Right hindlimb (tissue), 1 donor: ENCODE measurements at places on chromosomes 4 and X.

DNA sequence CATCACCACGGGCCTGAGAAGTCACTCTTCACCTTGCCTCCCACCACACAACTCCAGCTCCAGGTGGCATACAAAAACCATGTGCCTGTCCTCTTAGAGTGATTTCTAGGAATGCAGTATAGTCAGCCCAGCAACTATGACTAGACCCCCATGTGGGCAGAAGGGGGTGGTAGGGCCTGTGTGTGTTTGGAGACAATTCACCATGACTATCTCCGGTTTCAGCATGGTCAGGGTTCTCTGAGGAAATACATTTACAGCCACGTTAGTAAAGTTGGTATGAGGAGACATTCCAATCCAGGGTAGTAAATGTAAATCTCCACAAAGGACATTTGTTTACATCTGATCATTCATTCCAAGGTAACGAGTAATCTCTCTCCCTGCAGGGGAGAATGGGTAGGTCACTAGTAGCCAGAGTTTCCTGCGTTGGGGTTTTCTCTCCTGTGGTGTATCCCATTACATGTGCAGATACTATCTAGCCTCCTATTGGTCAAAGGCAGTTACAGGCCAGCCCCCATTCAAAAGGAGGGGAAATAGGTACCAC, 4.2 kb upstream of the MTMR1 start:
- DNase-seq: no peak

GRCh38 chrX:154356596-154356995, 17.8 kb downstream of the FLNA start:
- DNase-seq: no peak

- DNase-seq: no peak
Measured at GRCh38 chrX:150879855-150880807, 18.3 kb downstream of the CD99L2 start.

DNA sequence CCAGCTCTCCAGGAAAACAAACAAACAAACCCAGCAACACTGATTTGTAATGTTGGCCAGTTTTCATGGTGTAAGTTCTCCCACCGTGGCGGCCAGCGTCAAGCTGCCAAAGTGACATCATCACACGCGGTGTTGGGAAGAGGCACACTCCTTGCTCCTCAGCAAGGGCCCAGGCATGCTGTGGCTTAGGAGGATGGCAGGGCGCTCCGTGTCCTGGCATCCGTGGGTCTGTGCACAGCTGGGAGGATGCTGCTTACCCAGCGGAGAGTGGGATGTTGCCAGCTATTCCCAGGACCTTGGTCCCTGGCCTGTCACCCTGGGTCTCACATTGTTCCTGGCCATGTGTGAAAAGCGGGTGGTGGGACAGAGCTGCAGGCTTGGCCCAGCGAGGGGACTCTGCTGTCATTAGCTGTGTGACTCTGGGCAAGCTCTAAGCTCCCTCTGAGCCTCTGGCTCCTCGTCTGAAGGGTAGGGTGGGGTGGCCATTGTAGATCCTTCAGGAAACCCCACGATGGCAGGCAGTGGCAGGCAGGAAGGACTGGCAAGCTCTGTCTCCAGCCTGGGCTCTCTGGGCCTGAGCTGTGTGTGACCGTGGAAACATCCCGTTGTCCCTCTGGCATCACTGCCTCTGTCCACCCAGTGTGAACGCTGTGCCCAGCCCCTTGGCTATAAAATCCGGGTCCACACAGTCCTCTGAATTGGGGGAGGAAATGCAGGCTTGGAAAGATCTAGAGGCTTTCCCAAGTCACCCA, 10.8 kb downstream of the PSAPL1 start:
- DNase-seq: peak; percentile 79

- no peak for DNase-seq
Measured at GRCh38 chr4:141275834-141276233, 55.1 kb downstream of the ZNF330 start.

- no peak for DNase-seq
Measured at GRCh38 chr4:54683616-54684346, 26.0 kb downstream of the KIT start.

GRCh38 chr4:93394545-93395081, 433.9 kb upstream of the ATOH1 start:
- DNase-seq: no peak

DNA sequence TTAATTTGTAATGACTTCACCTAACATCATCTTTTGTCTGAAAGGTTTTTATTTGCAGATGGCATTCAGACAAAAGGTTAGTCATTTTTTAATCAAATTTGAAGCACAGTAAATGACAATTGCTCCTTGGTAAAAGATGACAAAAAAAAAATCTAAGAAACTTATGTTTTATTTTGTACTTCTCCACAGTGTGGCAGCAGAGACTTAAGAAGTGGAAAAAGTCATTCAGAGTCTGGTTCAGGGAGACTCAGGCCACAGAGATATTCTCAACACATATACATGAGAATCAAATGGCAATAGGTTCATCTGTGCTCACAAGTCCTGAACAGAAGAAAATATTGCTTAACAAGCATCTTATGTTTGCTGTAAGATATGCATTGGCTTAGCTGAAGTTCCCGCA, 436.2 kb downstream of the KCNIP4 start:
- DNase-seq: no peak

GRCh38 chr4:52234561-52235440, 183.7 kb downstream of the SPATA18 start:
- peak; percentile 70 for DNase-seq

DNA sequence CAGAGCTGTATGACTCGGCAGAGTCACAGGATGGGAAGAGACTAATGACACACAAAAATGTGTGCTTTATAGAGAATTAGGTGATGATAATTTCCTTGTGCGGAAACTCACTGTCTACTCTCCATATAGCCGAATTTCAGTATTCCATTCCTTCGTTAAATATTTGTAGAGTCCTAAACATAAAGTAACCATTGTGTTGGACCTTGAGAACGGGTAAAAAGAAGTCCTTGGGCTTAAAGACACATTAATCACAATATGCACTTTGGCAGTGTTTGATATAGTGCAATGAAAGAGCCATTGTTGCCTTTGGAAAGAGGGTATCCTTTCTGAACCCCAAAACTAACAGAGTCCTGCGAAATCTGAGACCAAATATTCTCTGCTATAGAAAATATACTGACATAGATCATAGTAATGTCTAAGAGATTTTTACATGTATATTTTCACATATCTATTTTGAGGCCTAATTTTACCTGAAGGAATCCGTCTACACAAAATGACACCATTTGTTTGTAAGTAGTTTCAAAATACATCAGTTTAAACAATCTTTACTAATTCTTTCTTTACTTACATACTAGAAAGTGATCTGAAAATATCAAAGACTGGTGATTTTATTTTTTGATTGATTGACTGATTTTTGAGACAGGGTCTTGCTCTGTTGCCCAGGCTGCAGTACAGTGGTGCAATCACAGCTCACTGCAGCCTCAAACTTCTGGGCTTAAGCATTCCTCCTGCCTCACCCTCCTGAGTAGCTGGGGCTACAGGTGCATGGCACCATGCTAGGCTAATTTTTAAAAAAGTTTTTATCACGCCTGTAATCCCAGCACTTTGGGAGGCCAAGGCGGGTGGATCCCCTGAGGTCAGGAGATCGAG, 296.8 kb downstream of the DCTD start:
- DNase-seq: no peak

DNA sequence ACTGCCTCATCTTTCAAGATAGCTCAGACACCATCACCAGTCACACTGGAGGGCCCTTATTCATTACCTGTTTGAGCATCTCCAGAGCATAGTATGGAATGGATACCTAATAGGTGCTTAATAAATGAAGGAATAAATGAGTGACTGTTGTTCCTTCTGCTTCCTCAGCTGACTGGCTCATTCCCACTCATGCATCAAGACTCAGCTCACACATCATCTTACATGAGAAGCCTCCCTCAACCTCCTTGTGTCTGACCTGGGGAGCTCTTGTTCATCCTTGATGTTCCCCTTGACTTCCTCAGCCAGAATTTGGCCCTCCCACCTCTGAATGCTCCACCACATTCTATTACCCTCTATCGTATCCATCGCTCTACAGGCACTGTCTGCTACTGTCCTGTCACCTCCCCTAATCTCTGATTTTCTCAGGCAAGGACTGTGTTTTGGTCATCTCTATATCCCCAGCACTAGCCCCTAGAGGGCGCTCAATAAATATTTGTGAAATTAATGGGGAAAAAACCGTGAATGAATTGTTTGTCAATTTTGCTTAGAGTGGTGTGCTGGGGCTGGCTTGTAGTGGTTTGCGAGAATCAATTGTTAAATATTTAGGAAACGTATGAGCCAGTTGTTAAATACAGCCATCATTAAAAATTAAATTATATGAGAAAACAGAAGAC, 88.3 kb downstream of the NHSL2 start:
- DNase-seq: no peak

DNA sequence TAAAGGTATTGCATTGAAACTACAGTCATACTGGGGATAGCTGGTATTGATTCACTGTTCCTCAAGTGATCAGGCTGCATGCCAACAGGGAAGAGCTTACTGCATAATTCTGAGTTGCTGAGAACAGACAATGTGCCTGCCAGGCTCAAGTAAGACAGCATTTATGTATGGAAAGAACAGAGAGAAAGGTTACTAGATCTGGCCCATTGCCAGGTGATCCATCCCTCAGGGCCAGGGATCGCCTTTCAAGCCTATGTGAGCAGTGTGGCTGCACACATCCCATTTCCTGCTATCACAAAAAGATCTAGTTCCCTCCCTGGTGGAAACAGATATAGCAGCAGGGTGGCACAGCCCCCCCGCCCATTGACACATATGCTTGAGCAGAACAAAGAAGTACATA, 254.0 kb downstream of the TMA16 start:
- no peak for DNase-seq

GRCh38 chr4:155415662-155416061, 38.9 kb upstream of the MAP9 start:
- no peak for DNase-seq

GRCh38 chr4:12123707-12124106, 695.0 kb upstream of the HS3ST1 start:
- DNase-seq: no peak

GRCh38 chrX:106436691-106437090, 175.1 kb upstream of the RADX start:
- no peak for DNase-seq

GRCh38 chr4:19005211-19005610, 983.7 kb upstream of the LCORL start:
- no peak for DNase-seq

DNA sequence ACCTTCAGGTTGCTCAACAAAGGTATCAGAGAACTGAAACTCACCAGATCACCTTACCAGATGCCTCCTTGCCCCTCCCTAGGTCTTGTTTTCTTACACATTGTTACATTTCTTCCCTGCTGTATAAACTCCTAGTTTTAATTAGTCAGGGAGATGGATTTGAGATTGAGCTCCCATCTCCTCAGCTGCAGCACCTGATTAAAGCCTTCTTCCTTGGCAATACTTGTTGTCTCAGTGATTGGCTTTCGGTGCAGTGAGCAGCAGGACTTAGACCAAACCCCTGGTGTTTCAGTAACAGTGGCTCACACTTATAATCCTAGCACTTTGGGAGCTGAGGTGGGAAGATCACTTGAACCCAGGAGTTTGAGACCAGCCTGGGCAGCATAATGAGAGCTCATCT, 42.5 kb upstream of the KLHL8 start:
- no peak for DNase-seq

DNA sequence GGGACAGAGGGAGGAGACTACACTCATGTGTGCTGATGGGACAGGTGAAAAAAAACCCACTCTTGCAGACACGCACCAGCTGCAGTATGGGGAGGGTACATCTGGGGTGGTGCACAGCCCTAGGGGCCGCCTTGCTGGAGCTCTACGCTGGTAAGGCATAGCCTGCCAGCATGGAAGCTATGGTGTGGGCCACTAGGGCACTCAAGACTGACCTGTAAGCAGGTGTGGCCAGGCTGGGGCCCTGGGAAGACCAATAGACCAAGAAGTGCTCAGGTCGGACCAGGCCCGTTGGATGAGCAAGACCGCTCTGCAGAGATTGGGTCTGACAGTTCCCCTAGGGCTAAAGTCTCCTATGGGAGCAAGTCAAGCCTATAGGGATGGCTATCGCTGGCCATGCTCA, 314.8 kb downstream of the FAM47A start:
- no peak for DNase-seq

DNA sequence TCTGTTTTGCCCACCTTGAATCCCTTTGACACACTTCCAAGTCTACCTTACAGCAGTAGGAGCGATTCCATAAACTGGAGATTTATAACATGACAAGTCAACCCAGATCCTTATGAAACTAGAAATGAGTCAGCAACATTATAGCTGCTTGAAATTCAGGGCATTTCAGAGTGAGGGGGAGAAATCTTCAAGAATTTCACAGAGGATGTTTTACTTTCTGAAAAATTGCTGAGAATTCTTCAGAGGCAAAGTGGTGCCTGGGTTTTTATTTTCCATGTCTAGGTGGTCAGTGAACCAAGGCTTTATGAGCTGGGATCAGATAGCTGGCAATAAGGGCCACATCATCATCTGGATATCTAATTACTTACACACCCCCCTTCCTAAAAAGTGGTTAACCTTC, 119.8 kb downstream of the PPARGC1A start:
- no peak for DNase-seq

DNA sequence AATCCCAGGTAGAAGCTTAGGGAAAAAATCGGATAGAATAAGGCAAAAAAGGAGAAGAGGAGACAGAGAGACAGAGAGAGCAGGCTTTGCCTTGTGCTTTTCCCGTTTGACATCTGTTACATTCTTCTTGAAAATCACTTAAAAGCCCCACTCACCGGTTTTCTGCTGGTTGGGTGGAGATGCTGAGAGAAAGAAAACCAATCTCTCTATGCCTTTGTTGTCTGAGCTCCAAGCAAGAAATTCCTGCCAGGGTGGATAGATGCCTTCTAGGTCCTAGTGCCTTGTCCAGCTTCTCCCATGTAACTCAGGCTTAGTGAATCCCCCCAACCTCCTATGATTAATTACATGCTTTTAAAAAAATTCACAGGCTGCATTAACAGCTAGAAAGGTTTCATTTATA, at the start of gene DCX:
TSS of gene DCX (minus strand) at position 210 of the 400 bp plus-strand sequence. CDS start 1,794 bp downstream, outside the sequence.
- peak; percentile 37 for DNase-seq

DNA sequence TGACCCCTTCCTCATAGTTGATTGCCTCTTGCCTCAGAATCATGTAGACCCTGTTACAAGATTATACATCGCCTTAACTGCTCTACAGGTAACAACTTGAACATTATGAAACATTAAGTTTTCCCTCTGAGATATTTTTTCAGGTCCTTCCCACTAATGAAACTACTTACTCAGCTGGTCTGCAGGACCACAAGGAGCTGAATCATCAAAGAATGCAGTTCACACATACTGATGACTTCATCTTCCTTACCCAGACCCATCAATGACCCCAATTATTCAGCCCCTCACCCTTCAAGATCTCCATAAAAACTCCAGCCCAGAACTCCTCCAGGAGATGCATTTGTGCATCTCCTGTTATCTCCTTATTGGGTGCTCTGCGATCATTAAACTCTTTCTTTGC, 720.9 kb downstream of the RAPGEF2 start:
- no peak for DNase-seq
